Activated CD8-positive, alpha-beta memory T cell treated with anti-CD3 and anti-CD28 coated beads, Interleukin-2, amount 50 U/mL, for 4 hours (primary cell): ENCODE measurements at places on chromosomes 5 and 9.

- DNase-seq: no peak
Observed at GRCh38 chr5:76500633-76501393, 97.7 kb downstream of the IQGAP2 start.

- peak; percentile 15 for DNase-seq
Observed at GRCh38 chr9:81002242-81002641, 687.1 kb downstream of the TLE1 start.

- no peak for DNase-seq
Observed at GRCh38 chr5:171419688-171420430, 412 bp downstream of the FGF18 start.

DNA sequence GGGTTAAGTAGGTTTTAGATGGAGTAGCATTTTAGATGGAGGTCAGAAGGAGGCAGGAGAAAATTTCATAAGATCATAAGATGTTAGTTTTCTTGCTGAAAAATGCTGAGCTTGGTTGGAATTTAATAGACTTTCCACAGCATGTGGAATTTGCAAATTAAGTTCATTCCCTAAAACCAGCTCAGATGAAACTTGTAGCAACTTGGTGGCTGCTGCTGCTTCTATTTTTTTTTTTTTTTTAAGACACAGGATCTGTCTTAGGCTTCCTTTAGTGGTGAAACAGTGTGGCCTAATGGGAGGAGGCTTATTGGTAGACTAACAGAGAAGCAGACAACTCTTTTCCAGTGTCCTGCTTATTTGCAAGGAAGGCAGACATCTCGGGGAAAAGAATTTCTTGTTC, 154.5 kb downstream of the AOPEP start:
- DNase-seq: no peak

GRCh38 chr5:19795218-19795617, 192.8 kb downstream of the CDH18 start:
- DNase-seq: no peak

GRCh38 chr9:116737152-116737546, 50.0 kb downstream of the TRIM32 start:
- DNase-seq: peak; percentile 28

DNA sequence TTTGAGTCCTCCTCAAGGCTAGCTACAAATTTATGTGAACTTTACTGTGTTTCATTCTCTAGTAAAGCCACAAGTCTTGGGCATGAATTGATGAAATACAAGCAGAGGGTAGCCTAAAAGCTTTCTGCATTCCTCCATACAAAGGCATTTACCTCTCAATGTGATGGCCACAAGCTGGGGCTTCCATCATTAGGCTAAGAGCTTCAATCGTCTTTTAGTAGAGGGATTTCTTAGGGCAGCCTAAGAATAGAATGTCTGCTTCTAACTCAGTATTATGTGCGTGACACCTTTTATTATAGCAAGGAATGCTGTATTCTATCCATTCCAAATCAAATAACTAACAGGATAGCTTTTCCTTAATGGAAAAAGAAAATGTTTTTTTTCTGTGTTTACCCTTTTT, 3.7 kb downstream of the PLAC8L1 start:
- DNase-seq: no peak

- DNase-seq: peak; percentile 9
Observed at GRCh38 chr5:132259069-132259851, 1.8 kb downstream of the PDLIM4 start.

DNA sequence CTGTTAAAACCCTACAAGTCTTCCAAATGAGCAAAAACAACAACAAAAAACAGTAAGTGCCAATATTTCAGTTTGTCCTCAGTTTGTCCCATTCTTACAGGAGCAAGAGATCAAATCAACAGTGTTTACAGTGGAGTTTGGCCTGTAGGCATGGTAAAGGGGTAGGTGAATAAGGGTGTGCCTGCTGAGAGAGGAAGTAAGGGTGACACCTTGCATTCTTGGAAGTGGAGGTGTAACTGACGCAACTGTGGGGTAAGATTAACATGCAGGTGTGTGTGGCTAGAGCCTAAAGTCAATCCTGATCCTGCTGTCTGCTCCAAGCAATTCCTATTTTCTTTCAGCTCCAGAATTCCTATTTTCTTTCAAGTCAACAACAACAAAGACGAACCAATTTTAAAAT, 43.4 kb downstream of the PFDN1 start:
- DNase-seq: no peak

DNA sequence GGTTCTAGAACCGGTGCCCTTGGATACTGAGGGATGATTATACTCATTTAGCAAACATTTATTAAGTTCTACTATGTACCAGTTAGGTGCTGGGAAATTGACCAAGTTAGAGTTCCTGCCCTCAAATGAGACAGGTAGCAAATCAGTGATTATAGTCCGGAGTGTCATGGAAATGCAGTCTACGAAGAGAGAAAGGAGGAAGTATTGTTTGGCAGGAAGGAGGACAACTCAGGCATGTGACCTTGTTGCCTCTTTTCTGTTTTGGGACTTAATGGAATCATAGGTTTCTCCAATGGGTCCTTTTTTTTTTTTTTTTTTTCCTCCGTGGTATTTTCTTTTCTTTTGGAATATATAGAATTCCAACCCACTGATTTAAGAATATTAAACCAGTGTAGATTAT, 28.0 kb downstream of the OSTF1 start:
- no peak for DNase-seq

DNA sequence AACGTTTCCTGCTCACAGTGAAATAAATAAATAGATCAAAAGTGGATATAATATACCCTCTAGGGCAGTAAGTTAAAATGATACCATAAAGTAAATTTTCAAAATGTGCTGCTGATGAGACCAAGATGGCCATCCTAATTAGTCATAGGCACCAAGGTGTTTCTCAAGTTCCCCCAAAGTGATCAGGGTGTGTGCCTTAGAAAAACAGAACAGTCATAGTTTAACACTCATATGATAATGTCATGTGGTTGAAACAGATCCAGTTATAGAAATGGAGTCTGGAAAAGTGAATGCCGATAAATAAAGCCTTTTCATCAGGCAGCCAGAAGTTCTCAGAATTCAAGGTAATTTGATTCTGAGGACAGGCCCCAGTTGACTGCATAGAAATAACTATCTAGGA, 161.5 kb upstream of the CDKN2B start:
- no peak for DNase-seq

GRCh38 chr9:95780751-95781150, 94.7 kb upstream of the ERCC6L2 start:
- DNase-seq: no peak

DNA sequence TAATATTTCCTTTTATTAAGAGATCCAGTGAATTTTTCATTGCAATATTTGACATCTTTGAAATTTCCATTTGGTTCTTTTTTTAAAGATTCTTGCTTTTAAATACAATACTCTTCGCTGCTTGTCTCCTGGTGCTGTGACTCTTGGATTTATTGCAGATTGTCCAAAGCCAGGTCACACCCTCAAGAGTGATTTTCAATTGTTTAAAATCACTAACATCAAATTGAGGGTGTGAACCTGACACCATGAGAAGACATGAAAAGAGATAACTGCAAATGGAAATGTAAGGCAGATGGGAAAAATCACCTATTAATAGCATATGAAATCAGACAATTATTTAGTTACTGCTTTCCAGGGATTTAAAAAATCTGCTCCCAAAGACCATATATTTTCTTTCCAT, 42.6 kb downstream of the ANXA1 start:
- no peak for DNase-seq

DNA sequence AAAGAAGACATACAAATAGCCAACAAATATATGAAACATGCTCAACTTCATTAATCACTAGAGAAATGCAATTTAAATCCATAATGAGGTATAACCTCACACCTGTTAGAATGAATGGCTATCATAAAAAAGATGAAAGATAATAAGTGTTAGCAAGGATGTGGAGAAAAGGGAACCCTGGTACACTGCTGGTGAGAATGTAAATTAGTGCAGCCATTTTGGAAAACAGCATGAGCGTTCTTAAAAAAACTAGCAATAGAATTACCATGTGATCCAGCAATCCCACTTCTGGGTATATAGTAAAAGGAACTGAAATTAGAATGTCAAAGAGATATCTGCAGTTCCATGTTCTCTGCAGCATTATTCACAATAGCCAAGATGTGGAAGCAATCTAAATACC, 64.2 kb upstream of the CEP78 start:
- DNase-seq: no peak

DNA sequence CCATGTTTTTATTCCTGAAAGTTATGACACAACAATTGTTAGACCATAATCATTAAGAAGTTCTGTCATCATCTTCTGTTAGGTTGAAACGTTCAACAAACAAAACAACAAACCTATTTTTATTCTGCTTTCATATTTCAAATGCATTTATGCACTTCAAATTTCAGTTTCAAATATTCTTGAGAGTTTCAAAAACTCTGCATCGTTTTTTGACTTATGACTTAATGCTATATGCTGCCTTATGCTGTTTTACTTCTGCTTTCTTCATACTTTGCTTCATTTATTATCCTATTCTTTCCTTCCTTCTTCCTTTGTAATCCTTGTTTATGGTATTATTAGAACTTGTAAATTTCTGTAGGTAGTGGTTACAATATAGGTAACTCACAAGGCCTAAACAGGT, 95.0 kb downstream of the PCSK1 start:
- no peak for DNase-seq

GRCh38 chr9:135536216-135536615, 9.7 kb upstream of the OBP2A start:
- no peak for DNase-seq

DNA sequence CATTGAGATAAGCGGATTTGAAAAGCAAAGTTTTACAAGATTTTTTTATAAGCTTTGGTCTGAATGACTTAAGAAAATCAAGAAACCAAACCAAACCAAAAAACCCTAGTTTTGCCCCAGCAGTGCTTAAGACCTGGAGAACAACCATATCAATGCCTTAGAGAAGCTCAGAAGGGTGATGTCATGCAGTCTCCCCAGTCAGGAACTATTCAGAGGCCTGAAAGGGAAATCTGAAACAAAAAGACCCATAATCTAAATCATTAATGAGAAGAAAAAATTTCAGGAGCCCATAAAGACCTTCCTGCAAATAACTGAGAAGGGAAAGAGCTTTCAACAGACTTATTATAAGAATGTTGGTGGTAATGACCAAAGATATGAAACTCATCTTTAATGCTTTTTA, 280.1 kb downstream of the MARCHF11 start:
- DNase-seq: no peak

GRCh38 chr5:3143382-3143781, 391.9 kb upstream of the IRX2 start:
- DNase-seq: no peak

DNA sequence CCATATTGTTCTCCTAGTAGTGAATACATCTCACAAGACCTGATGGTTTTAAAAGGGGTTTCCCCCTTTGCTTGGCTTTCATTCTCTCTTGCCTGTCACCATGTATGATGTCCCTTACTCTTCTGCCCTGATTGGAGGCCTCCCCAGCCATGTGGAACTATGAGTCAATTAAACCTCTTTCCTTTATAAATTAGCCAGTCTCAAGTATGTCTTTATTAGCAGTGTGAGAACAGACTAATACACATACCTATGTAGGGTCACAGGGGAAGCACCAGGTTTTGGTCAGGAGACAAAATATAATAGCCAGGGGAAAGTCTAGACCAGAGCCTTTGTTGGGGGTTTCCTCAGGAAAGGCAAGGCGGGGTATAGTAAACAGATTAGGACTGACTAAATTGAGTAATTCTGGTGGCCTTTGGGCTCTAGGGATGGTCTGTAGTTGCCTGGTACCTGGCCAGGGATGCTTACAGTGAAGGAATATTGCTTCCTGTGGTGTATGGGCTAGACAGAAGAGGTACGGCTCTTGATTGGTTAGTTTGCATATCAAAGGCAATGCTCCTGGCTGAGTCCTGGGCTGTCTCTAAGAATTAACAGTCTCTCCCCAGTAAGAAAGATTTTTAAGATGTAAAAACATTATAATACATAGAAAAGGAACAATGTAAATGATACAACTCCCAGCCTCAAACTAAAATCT, 254.5 kb downstream of the ELAVL2 start:
- no peak for DNase-seq

GRCh38 chr5:51487952-51488351, 104.7 kb downstream of the ISL1 start:
- no peak for DNase-seq

DNA sequence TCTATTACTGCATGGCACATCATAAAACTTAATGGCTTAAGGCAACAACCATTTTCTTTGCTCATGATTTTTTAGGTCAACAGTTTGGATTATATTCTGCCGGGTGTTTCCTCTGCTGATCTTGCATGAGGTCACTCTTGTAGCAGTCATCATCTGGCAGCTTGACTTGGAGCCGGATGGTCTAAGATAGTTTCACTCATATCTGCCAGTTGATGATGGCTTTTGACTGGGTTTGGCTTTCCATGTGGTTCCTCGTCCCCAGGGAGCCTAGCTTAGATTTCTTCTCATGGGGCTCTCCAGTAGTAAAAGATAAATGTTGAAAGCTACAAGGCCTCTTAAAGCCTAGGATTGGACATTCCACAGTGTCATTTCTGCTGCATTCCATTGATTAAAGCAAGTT, 27.4 kb downstream of the LNPEP start:
- DNase-seq: peak; percentile 22

DNA sequence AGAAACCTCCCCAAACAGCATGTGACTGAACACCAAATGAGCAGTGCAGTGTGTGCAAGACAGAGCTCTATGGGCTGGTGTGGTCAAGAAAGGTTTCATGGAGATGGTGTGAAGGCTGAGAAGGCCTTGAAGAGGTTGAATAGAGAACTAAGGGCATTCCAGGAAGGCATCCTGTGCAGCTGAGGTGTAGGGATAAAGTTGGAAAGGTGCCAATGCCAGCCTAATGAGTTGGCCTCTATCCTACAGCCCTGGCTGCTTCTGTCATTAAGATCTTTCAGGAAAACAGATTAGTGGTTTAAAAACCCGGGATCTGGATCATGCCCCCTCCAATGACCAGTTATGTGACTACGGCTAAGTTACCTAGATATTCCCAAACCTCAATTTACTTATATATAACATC, 4.0 kb downstream of the HDAC3 start:
- no peak for DNase-seq

- DNase-seq: no peak
Observed at GRCh38 chr9:70811638-70812037, 309.8 kb downstream of the TRPM3 start.

- no peak for DNase-seq
Observed at GRCh38 chr5:54243483-54244080, 66.8 kb downstream of the ARL15 start.

DNA sequence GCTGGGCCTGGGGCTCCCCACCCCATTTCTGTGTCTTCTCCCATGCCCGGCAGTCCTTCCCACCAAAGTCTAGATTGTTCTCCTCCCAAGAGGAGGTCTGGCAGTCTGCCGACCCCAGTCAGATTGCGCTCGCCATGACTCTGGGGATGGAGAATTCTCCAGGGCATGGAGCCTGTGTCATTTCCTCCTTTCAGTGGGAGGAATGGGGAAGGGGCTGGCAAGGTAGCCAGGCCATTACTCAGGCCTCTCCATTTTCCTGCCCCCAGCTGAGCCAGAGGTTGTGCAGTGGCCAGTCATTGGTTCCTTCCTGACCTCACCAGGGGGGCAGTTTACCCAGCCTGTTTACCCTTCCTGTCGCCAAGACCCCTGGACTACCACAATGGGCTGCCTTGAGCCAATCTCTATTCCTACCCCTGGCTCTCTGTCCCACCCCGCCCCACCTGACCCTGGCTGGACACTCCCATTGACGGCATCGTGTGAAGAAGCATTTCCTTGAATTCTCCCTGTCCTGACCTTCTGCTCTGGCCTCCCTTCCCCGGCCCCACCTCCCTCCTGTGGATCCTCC, 628 bp downstream of the SYNPO start:
- DNase-seq: no peak
